ENCODE measurements at places on chromosomes 11 and 22. TPM values are rescaled to one million over a fixed set of nuclear protein-coding genes. Genes with fewer than 3 reads are reported as not detected.

The IGLL1 gene
- polyA plus RNA-seq = not detected

DNA sequence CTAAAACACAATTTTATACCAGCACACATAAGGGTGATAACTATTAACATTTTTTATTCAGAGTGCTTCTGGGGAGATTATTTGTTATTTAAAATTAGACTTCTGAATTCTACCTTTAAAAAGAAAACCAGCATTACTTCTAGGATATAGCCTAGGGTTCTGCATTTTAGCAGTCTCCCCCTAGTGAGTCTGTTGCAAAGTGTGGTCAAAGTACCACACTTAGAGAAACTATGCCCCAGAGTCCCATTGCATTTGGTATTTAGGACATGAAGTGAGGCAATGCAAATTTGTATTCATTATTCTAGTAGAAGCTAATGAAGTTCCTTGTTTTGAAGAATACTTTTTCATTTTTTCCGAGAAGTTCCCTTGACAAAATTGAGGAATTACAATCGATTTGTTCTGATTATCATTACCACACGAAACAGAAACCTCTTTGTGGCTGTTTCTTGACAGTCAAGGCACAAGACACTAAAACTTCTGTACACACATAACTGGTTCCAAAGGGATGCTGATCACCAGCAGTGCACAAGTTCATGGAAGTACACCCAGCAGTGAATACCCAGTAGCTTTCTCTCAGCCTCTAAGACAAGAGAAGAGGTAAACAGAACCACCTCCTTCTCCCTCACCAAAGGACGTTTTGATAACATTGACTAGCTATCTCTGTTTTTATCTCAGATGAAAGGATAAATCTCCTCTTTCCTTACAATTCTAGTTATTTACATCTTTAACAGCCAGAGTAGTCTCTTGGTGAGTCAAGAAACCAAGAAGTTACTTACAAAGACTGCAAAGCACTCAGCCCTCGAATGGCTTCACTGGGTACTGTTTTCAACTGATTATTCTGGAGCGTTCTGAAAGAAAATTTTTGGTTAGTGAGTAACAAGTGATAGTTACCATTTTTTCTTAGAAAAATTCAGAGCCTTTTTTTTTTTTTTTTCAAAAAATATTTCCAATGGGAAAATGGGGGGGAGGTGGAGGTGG, 27.6 kb upstream of the CCDC34 start:
- peaks cover 32% of the 10 kb centered on the region for H3K4me1 ChIP-seq
- H3K4me3 ChIP-seq = no peak overlapping the region
- DNase-seq = no peak
- H3K36me3 ChIP-seq = no peaks in the 10 kb centered on the region
- no peak overlapping the region for H3K27ac ChIP-seq

DNA sequence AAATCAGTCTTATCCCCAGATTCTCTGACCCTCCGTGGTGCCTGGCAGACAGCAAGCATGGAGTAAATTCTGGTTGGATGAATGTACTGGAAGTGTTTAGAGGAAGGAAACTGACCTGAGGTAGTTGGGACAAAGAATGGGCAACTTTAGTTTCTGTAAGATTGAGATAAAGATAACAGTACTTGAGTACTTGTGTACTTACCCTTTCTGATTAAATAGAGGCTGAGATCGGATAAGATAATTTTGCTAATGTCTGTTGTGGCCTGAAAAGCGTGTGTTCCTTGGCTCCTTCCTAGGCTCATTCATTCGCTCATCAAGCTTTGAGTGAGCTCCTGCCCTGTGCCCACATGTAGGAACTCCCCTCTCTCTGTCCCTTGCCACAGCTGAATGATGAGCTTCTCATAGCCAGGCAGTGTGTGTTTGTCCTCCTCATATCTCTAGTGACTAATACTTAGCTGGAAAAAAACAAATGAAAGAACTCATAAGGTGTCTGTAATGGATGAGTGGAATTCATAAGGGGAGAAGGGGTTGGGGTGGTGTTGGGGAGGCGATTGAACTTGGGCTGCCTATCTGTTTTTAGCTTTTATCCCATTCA, 118.1 kb downstream of the DBX1 start:
- H3K4me1 ChIP-seq = no peaks in the 10 kb centered on the region
- DNase-seq = no peak
- peak overlapping the region; percentile 35 for H3K27ac ChIP-seq
- no peaks in the 10 kb centered on the region for H3K27me3 ChIP-seq

GRCh38 chr22:36465232-36466021, 16.0 kb downstream of the TXN2 start:
- H3K4me3 ChIP-seq = no peak overlapping the region
- peak overlapping the region; percentile 73 for H3K27ac ChIP-seq
- H3K36me3 ChIP-seq = no peaks in the 10 kb centered on the region
- no peak for DNase-seq
- peaks cover 2% of the 10 kb centered on the region for H3K4me1 ChIP-seq
- H3K27me3 ChIP-seq = no peaks in the 10 kb centered on the region

Measured in liver (tissue), 10 donors.